ENCODE measurements at places on chromosomes 1 and 21.

- no peak for DNase-seq
These were observed 251.1 kb upstream of the RAB4A start for GRCh38 chr1:229019663-229020271.

DNA sequence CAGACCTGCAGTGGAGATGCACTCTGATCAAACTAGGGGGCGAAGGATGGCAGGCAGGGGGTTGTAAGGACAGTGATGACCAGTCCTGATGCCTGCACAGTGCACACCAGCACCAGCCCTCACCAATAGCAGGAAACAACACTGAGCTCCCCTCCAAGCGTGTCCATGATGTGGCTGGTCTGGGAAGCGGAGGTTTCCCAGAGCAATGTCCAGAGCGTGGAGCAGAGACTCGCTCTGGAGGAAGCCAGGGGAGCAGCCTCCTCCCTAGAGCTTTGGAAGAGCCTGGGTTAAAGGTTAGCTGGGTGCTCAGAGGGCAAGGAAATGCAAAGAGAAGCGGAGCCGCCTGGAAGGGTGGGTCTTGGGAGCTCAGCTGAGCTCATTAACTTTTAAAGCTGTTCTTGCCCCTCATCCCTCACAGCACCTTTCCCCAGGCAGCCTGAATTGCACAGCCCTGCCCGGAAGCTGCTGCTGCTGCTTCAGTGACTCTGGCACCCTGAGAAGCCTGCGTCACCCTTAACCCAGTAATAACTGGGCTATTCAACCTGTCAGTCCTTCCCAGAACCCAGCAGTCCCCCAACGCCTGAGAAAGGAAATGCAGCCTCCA, 162.2 kb upstream of the RAB4A start:
- no peak for DNase-seq

GRCh38 chr1:85374160-85374559, 90.8 kb downstream of the DDAH1 start:
- no peak for DNase-seq

- DNase-seq, result peak; percentile 37
These were observed 1.1 kb upstream of the TMEM167B start for GRCh38 chr1:109089242-109090015.

GRCh38 chr1:55190109-55190508, 25.1 kb downstream of the USP24 start:
- no peak for DNase-seq

DNA sequence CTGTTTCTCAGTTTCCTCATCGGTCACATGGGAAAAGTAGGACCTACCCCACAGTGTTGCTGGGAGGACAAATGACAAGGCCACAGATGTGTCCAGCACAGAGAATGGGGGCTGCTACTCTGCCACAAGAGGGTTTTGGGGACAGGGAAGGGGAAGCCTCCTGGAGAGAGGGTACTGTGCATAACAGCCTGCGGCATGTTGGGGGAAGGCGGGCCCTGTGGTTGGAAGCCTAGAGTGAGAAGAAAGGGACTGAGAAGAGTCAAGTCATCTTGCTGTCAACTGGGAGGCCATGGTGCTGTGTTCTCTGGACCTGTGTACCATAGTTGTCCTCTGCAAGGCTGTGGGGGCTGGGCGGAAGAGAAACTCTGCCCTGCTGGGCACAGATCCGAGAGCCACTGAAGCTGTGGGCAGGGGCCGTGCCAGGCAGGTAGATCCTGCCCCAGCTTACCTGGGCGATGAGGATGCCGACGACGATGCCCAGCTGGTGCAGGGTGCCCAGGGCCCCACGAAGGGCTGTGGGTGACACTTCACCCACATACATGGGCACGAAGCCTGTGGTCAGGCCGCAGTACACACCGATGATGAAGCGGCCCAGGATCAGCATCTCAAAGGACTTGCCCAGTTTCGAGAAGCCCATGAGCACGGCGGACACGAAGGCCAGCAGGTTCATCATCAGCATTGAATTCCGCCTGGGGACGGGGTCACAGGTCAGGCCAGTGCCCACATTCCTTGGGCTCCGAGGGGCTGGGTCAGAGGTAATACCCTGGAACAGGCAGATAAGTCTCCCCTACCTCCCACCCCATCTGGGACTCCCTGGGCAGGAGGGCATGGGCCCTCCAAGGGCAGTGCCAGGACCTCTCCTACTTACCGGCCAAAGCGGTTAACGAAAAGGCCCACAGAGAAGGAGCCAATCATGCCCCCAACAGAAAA, 28.2 kb downstream of the SLC2A1 start:
- DNase-seq, result no peak

DNA sequence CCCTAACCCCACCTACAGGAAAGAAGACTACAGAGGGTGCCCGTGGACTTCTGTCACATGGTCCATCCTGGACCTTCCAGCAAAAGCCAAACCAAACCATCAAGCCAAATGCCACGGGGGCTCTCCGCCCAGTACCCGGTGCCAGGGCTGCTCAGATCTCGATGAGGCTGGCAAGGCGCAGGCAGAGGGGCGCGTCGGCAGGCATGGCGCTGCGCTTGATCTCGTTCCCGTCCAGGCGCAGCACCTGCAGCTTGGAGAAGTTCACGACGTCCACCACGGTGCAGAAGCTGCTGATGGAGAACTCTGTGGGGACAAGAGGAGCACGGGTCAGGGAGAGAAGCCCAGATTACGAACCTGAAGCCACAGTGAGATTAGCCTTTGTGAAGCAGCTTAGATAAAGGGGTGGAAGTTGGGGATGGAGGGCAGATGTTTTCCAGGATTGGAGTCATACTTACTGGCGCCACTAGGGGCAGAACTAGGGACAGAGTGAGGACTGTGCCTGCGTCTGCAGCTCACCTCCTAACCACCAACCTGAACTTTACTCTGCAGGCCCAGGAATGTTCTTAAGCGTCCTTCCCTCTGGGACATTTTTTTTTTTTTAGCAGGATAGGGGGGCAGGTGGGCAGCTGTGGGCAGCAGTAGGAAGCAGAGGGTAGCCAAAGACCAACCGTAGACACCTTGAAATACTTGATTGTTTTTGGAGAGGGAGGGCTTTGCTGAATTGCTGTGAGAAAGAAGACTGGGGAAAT, 8.6 kb downstream of the FMOD start:
- peak; percentile 21 for DNase-seq

Measured in activated T-helper 2 cell treated with anti-CD3 and anti-CD28 coated beads, Interferon-gamma antibody, Interleukin-2, Interleukin-4, amounts not matched to agents 10 μg/mL and 5 μg/mL and 100 μg/mL, durations not matched to agents 14 hours and 24 hours and 36 hours (primary cell).